Stimulated activated CD4-positive, alpha-beta T cell treated with anti-CD3 and anti-CD28 coated beads, Interleukin-1b, Interleukin-23, amount 100 ng/mL, for 48 hours (primary cell): ENCODE measurements at places on chromosomes 4 and X.

- no peak for DNase-seq
Measured at GRCh38 chr4:112057470-112057869, 87.8 kb upstream of the FAM241A start.

DNA sequence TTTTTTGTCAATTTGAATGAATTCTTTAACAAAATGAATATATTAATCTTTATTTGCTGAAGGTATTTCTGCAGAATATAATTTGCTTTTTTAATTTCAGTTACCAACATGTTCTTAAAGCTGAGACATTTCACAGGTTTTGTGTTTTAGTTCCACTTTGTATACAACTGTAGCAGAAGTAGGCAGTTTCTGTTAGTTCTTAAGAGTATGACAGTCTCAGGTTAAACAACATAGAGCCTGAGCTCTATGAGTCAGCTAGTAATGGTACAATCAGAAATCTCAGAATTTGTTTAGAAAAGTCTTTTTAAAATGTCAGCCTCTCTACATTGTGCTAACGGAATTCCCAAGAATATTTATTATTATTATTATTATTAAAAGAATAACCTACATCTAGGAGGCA, 50.4 kb downstream of the GSTCD start:
- DNase-seq = no peak

DNA sequence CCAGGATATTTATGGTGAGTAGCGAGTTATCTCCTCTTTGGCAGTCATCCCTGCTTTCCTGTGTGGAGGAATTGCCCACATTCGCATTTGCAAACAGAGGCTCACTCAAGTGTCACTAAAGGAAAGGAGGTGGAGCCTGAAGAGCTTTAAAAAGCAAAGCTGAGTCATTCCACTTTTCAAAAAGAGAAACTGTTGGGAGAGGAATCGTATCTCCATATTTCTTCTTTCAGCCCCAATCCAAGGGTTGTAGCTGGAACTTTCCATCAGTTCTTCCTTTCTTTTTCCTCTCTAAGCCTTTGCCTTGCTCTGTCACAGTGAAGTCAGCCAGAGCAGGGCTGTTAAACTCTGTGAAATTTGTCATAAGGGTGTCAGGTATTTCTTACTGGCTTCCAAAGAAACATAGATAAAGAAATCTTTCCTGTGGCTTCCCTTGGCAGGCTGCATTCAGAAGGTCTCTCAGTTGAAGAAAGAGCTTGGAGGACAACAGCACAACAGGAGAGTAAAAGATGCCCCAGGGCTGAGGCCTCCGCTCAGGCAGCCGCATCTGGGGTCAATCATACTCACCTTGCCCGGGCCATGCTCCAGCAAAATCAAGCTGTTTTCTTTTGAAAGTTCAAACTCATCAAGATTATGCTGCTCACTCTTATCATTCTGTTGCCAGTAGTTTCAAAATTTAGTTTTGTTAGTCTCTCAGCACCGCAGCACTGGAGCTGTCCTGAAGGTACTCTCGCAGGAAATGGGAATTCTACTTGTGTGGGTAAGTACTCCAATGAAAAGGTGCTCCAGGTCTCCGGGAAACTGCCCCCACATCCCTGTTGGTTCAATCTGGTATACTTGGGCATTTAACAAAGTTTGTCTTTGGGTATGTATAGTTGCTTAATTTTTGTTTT, at the start of gene EGF:
Gene EGF, plus strand, starts transcription at position 178 of the 890 bp plus-strand sequence. Its CDS starts 453 bp downstream, at position 631.
- no peak for DNase-seq

- DNase-seq = no peak
Measured at GRCh38 chrX:3177851-3178250, 136.6 kb downstream of the ARSF start.

- DNase-seq = no peak
Measured at GRCh38 chr4:6969826-6970800, 60.5 kb downstream of the TBC1D14 start.

DNA sequence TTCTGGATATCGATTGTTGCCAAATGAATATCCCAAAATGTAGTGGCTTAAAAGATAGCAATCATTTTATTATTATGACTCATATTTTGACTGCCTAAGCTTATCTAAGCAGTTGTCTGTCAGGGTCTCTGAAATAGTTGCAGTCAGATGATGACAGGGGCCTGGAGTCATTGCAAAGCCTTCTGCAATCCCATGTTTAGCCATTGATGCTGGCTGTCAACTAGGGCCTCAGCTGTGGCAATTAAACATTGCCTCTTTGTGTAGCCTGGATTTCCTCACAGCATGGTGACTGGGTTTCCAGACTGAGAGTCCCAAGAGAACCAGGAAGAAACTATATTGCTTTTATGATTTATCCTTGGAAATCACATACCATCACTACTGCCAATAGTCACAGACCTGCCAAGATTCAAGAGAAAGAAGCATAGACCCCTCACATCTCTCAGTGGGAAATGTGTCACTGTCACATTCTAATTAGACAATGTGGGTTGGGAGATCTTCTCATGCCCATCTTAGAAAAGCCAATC, 227.3 kb upstream of the NOCT start:
- DNase-seq = no peak

GRCh38 chr4:74097631-74098426, 1.2 kb downstream of the CXCL2 start:
- no peak for DNase-seq

DNA sequence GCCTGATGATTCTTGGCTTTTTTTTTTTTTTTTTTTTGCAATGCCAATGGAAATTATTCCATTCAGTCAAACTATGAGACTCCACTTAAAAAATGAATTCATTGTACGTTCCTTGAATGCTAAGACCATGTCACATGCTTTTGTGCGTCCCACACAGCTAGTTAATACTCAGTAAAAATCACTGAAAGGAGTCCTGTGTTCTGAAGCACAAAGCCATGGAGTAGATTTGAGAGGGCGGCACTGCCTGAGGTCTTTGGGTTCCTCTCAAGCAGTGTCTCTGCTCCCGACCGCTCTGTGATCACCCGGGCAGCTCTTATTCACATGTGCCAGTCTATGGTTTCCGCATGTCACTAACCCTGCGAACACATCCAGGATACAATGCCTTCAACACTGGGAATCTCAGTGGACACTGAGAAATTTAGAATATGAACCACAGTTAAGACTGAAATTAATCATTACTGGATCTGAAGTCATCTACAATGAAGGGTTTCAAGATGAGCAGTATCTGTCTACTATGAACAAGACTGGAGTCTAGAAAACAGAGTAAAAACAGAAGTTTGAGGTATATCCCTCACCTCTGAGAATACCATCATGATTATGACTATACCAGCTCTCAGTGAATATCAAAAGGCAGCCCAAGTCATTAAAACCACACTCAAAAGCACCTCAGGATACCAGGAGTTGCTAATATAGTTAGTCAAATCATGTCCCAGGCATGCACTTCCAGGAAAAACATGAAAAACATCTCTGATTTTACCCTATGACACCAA, 193.0 kb downstream of the MGST2 start:
- DNase-seq = no peak

DNA sequence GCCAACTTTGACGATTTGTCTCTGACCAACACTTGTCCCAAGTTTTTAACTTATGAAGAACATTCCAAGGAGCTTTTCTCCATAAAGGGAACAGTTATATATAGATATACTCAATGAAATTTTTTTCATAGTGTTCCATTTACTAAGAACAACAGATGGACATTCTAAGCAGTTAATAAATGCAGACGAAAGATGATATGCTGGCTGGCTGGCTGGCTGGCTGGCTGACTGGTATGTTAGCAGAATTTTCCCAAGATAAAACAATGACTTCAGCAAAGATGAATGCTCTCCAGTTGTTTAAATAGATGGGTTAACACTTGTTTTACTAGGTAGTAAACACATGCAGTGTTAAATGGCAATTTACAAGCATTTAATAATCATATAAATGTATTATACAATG, 62.2 kb downstream of the SPANXN3 start:
- no peak for DNase-seq

DNA sequence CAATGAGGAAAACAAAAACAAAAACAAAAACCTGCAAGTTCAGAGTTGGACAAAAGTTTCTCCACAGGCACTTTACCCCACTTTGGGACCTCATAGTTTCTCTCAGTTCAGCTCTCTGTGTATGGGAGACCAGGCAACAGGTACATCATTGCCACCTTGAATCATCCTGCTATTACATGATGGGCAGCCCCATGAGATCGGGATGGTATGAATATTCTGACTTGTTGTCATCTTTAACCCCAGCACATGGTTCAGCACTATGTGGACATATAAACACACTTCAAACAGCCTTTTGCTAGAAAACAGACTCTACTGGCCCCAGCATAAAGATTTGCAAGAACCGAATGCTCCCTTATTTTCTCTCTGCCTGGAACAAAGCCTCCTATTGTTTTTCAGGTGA, 176.9 kb upstream of the SCML1 start:
- DNase-seq = no peak

DNA sequence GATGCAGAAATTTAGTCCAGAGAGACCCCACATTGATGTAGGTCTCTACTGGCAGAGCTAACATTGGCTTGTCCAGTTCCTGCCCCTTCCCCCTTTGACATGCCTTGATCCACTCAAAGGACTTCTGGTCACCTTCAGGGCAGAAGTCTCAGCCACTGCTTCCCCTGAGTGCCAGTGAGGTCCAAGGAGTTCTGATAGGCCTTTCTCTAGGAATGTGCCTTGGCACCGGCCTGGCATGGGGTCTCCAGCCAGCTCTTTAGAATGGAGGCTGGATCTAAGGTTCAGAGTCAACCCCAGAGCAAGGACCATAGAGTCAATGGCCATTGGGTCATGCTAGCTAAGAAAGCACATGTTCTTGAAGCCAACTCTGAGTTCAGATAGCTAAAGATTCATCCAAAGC, 88.6 kb upstream of the PJA1 start:
- DNase-seq = no peak

DNA sequence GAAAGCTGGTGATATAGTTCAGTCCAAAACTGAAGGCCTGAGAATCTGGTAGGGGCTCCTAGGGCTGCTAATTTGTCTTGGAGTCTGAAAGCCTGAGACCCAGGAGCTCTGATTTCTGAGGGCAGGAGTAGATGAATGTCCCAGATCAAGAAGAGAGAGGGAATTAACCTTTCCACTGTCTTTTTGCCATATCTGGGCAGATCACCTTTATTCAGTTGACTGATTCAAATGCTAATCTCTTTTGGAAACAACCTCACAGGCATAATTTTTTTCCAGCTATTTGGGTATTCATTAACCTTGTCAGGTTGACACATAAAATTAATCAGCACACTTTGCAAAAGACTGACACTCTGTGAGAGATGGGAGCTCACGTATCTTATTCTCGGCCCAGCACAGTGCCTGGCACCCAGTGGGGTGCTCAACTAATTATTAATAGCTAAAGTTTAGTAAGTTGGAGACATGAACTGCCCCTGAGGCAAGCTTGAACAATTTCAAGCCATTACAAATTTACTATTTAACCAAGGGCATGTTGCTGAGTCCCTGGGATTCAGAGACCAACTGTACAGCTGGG, 114.3 kb downstream of the CPEB2 start:
- DNase-seq = no peak

DNA sequence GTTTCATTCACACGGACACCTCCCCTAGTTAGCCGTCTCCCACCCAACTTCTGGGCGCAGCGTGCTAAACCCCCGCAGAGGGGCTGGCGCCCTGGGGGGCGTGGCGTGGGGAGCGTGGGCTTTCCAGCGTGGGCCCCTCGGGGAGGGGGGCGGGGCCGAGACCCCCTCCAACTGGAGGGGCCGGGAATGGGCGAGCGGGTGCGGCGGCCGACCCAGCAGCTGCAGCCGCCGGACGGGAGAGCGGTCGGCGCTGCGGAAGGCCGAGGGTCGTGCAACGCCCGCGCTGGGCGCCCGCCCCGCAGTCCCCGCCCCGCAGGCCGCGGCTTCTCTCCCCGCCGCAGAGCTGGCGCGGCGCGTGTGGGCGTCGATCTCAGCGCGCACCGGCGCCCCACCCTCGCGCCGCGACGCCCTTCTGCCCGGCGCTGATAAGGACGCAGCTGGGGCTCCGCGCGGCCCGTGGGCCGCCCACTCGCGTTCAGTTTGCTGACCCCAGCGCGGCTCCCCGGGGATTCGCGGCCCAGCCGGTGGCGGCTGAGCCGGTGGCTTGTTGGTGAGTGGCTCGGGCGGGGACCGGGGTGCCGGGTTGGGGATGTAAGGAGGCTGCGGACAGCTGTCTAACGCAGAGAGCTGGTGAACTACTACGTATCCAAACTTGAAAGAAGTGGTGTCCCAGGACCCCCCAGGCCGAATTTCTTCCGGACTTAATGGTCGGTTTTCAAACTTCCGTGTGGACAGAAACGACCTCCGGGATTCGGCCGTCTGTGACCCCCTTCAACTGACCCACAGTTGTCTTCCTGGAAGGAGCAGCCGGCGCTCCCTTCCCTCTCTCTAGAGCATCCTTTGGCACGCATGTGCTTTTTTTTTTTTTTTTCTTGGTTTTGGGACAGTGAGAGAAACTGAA, 1.5 kb downstream of the FHDC1 start:
- DNase-seq = peak; percentile 6

- DNase-seq = no peak
Measured at GRCh38 chr4:2791518-2792395, 1.1 kb upstream of the SH3BP2 start.

GRCh38 chr4:151998723-151999122, 237.9 kb upstream of the GATB start:
- DNase-seq = no peak

GRCh38 chr4:83851261-83852084, 315.6 kb downstream of the GPAT3 start:
- no peak for DNase-seq

DNA sequence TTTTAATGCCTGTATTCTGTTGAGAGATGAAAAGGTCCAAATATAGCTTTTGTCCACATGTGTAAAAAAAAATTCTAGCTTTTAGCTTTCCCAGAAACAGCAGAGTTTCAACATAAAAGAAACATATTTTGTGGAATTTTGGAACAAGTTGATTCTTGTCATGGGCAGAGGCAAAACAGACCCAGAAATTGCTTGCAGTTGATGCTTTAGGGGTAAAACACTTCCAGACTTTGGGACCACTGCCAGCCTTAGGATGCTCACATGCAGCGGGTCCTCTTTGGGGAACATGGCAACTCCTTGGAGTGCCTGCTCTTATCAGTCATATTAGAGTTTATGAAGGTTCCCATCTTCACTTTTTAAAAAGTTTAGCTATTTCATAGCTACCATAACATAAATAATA, 30.4 kb downstream of the DCLK2 start:
- no peak for DNase-seq

DNA sequence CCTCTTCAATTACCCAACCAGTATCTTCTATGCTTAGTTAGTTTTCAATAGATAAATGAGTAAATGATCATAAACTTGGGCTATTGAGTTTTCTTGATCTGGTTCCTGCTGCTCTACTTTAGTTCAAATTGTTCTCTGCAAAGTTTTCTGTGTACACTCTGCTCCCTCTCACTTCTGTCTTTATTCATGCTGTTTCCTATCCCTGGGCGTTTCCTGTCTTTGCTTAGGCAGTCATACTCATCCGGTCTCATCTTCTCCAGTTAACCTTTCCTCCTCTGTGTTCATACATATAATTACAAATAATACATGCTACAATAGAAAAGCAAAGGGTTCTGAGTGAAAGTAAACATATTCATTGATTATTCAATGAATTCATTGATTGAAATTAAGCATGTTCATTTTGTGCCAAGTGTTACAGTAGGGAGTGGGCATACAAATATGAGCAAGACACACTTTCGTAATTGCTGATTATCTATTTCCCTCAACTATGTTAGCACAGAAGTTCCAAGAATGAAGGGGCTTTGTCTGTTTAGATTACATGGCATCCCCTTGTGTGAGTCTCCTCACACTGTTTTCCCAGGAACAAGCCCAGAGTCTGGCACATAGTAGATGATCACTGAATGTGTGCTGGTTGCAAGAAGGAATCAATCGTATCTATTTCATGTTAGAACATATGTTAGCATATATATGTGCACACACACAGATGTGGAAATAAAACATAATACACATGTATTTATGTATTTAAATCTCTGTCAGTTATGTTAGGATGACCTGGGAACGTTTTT, 1.1 kb downstream of the RAB39B start:
- DNase-seq = no peak

- DNase-seq = no peak
Measured at GRCh38 chrX:7389576-7389975, 241.6 kb upstream of the PUDP start.
